ENCODE measurements at places on chromosomes 16 and 17. TPM values are rescaled to one million over a fixed set of nuclear protein-coding genes. Genes with fewer than 3 reads are reported as not detected.

GRCh38 chr17:17001874-17002520, 30.1 kb upstream of the TNFRSF13B start:
- DNase-seq = peak; percentile 55

DNA sequence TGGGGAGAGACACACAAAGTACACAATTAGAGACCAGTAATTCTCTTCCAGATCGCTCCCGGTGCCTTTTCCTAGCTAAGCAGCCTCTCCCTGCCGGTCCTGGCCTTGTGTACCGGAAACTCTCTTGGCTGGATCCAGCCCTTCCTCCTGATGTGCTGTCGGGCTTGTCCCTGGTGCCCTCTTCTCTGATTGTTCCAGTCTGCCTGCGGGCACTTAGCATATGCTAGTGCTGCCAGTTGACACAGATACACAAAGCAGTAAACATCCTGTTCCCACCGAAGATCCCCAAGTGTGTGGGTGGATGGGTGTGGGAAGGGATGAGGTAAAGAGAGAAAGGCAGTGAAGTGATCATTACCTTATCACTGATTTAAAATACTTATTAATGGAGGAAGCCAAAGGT, 9.7 kb downstream of the HS3ST3B1 start:
- DNase-seq = no peak

- DNase-seq = peak; percentile 16
Observed at GRCh38 chr16:87765473-87765775, 362 bp downstream of the KLHDC4 start.

GRCh38 chr16:85686912-85687591, 1.7 kb downstream of the GINS2 start:
- no peak for DNase-seq

DNA sequence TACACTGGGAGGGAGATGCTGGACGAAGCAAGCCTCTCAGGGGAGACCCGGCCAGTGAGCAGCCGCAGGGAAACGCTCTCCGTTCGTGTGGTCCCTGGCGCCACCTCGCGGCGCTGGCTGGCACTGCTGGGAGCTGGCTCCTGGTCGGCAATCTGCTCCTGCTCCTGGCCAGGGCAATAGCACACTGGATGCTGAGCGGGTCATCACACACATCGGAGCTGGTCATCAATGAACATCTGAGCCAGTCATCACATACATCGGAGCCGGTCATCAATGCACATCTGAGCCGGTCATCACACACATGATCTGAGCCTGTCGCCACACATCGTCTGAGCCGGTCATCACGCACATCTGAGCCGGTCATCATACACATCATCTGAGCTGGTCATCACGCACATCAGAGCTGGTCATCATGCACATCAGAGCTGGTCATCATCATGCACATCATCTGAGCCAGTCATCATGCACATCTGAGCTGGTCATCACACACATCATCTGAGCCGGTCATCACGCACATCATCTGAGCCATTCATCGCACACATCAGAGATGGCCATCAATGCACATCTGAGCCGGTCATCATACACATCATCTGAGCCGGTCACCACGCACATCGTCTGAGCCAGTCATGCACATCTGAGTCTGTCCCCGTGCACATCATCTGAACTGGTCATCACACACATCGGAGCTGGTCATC, 217.3 kb downstream of the RBFOX3 start:
- peak; percentile 54 for DNase-seq

DNA sequence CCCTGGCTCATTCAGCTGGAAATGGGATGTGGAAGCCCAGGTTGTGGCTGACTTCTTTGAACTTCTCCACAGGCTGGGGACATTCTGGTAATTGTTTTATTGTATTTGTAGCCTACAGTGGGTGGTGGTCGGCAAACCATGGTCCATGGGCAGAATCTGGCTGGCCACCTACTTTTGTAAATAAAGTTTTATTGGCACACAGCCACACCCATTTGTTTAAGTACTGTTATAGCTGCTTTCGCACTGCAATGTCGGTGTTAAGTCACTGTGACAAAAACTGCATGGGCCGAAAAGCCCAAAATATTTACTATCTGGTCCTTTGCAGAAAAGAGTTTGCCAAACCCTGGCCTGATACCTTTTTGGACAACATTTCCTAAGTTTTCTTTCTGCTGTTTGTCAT, 86.2 kb downstream of the NTN1 start:
- no peak for DNase-seq

- no peak for DNase-seq
Observed at GRCh38 chr16:13904179-13904691, 15.7 kb upstream of the ERCC4 start.

- no peak for DNase-seq
Observed at GRCh38 chr17:27616414-27616813, 14.6 kb upstream of the LGALS9 start.

DNA sequence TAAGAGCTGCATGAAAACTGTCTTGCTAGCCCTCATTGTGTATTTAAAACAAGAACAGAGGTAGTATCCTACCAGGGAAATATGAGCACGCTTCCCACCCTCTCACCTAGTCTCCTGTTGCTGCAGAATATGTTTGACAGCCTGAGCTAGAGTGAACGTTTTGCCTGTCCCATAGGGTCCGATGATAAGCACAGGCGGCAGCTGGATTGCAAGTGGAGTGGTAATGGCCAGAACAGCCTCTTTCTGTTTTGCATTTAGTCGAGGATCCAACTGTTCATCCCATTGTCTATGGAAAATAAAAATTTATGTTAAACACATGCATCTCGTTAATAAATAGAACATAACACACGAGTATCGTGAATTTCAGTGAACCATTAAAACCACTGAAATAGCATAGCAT, 84.2 kb downstream of the HELZ start:
- DNase-seq = no peak

DNA sequence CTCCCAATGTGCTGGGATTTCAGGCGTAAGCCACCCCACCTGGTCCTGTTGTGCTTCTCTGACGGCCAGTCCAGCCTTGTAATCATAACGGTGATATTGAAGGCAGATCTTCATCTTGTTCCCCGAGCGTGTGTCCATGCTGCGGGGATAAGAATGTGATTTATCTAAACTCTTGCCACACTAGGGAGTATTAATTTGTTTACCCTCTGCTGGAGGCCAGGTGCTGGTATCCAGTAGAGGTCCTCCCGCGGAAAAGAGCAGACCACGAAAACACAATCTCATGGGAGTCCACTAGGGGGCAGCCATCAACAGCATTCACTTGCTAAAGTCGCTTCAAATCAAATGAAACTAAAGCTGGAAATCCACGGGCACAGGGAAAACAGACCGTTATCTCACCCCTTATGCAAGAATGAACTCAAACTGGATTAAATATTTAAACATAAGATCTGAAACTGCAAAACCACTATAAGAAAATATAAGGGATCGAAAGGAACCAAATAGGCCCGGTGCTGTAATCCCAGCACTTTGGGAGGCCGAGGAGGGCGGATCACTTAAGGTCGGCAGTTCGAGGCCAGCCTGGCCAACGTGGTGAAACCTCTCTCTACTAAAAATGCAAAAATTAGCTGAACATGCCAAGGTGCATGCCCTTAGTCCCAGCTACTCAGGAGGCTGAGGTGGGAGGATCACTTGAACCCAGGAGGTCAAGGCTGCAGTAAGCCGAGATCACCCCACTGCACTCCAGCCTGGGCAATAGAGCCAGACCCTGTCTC, 22.3 kb upstream of the RBBP6 start:
- peak; percentile 72 for DNase-seq

- DNase-seq = no peak
Observed at GRCh38 chr17:70618641-70619040, 449.3 kb downstream of the KCNJ2 start.

- DNase-seq = no peak
Observed at GRCh38 chr17:13140750-13141149, 122.9 kb upstream of the ELAC2 start.

KRTAP4-5 gene
- not detected for total RNA-seq

SLC12A3 gene
- total RNA-seq = not detected

KRT20 gene
- total RNA-seq = 46.7 TPM

CASKIN2 gene
- total RNA-seq = 16.9 TPM

CES3 gene
- 2.2 TPM for total RNA-seq
